ENCODE measurements at places on chromosomes 13 and 19.

DNA sequence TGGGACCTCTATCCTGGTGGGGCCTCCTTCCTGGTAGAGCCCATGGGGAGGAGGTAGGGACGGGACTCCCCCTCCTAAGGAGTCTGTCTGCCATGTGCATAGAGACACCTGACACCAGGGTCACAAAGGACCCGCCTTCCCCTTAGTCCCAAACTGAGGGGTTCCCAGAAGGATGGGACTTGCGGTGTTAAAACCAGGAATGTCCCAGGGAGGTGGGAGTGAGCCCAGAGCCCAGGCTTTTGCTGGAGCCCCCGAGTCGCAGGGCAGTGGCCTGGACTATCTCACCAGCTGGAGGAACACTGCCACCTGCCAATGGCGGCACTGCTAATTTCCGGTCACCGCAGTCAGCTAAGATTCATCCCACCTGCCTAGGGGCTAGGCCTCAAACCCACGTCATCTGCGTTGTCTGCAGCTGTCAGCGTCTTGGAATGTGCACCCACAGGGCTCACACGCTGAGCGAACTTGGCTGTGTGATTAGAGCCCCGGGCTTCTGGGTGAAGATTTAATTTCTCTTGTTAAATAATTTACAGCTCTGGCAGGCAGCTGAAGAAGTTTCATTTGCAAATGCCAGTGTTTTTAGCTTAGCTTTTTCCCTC lies 31.9 kb upstream of the ATP11A start:
- no peak for DNase-seq

GRCh38 chr19:27858981-27859581 lies 1353.9 kb downstream of the UQCRFS1 start:
- no peak for DNase-seq

DNA sequence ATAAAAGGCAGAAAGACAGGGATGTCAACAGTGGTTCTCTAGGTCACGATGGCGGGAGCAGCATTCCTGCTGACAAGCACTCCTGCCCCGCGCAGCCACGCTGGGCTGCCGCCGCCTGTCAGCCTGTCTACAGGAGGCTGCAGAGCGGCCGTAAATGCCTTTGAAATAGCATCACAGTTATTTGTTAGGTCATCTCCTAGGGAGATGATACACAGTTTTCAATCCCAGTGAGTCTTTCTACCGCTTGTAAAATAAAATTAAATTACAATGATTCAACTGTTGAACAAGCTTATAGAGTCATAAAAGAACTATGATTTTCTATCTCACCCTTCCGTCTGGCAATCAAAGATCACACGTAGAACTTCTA lies 7.3 kb upstream of the SLC7A9 start:
- DNase-seq = no peak

DNA sequence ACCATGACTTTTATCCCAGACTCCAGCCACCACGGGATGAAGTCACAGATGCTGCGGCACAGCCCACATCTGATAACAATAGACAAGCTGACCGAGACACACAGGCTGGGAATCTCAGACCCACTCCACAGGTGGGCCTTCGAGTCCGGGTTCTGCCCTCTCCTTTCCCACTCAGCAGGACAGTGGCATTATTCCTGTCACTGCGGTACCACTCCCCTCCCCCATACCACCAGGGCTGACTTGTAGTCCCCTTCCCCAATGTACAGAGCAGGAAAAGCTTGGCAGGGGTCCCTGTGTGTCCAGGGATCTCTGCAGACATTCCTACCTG lies 179 bp upstream of the AMER2 start:
- no peak for DNase-seq

All from GOT3 (cell line).